Ascending aorta (tissue), 2 donors: ENCODE measurements at places on chromosomes 12 and 14.

- DNase-seq: no peak
Observed at GRCh38 chr12:13085968-13086686, 17.3 kb downstream of the GSG1 start.

- no peak for DNase-seq
Observed at GRCh38 chr12:16086942-16087341, 175.8 kb downstream of the DERA start.

DNA sequence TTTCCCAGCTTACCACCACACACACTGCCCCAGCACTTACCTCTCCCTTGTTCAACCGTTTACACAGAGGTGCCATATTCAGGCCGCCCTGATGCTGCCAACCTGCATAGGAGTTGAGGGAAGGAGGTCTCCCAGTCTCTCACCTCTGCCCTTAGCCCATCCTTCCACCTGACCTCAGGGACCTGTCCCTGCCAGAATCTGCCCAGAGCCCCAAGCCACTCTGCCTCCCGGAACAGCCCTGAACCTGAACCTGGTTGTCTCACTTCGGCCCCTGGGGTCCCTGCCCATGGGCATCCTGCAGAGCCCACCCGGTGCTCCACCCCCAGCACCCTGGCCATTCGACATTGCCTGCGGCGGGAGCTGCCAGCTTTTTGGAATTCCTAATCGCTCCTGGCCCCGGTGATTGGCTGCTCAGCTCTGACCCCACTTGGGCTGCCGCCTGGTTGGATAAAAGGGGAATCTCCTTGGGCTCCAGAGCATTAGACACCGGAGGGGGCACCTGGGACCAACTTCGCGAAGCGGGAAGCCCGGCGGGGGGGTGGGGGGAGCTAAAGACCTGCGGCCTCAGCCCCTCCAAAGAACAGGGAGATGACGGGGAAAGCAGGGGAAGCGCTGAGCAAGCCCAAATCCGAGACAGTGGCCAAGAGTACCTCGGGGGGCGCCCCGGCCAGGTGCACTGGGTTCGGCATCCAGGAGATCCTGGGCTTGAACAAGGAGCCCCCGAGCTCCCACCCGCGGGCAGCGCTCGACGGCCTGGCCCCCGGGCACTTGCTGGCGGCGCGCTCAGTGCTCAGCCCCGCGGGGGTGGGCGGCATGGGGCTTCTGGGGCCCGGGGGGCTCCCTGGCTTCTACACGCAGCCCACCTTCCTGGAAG, at the start of gene VSX2:
Gene VSX2 (plus strand): TSS at position 476 of the 874 bp plus-strand sequence. CDS start 113 bp downstream, at position 589.
- DNase-seq: no peak

DNA sequence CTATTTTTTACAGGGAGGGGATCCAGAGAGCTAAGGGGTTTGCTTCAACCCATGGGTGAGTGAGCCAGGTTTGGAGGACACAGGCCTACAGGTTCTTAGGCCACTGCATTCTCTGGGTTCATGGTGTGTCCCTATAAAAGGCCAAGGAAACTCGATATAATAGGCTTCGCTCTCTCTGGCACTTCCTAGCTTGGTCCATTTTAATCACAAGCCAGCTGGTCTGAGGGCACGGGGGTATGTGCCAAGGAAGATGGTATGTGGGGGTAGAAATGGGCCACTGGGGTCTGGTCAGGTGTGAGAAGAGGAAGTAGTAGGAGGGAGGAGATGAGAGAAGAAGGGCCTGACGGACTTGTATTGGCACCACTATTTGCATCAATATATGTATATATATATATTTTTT, 4.9 kb downstream of the ETV6 start:
- DNase-seq: no peak

GRCh38 chr14:77275041-77275580, 4.1 kb upstream of the NGB start:
- DNase-seq: no peak

DNA sequence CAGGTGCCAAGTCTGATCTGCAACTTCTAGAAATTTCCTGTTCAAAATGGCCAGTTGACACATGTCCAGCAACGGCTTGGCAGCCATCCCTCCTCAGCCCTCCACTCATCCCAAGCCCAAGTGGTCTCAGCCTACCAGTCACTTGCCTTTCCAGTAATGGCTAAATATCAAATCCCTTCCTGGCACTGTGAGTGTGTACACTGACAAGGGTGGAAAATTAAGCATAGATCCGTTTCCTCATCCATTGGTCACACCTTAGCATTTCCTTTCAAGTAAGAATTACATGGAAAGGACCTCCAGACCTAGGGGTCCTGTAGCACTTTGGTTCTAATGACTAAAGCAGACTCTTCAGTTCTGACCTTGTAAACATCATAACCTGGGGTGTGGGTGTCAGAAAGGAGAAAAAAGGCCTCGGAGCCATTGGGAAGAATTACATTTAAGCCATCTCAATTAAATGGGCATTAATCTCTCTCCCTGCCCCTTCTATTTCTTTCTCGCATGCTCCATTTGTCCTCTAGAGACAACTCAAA, 15.4 kb downstream of the LLPH start:
- no peak for DNase-seq

DNA sequence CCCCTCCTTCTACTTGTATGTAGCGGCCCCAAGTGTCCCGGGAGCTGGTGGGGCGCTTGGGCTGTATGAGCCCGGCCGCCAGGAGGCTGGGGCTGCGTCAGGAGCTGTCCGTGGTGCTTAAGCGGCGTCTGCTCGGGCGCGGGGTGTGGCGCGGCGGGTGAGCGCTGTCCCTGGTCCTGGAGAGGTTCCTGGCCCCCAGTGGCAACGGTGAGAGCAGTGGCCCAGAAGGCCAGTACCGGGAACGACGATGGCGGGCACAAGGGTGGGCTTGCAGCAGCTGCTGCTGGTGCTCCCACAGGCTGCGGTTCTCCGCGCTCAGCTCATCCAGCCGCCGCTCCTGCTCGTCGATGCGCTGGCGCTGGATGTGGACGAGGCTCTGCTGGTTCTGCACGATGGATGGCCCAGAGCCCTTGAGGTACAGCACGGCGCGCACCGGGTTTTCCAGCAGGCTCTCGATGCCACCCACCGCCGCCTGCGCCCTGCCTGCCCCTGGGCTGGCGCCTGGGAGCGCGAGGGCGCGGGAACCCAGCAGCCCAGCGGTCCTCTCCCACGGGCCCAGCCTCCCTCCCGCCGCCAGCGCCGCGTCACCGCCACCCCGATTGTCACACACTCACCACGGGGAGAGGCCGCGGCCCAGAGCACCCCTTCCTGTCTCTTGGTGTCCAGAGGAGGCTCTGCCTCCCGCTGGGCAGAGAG, 41.9 kb upstream of the FKBP4 start:
- no peak for DNase-seq

DNA sequence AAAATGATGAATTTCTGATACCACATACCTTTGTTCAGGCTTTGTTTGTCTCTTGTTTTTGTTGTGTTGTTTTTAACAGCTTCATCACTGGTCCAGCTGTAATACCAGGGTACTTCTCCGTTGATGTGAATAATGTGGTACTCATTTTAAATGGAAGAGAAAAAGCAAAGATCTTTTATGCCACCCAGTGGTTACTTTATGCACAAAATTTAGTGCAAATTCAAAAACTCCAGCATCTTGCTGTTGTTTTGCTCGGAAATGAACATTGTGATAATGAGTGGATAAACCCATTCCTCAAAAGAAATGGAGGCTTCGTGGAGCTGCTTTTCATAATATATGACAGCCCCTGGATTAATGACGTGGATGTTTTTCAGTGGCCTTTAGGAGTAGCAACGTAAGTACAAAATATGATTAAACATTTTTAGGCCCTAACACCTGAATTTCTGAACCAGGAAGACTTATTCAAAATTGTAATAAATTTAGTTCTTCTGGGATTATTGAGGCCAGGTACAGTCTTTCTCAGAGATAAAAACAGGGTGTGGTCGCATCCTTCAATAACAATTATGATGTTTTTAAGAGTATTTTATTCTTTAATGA, 22.4 kb downstream of the RXYLT1 start:
- DNase-seq: no peak

GRCh38 chr12:27709212-27709931, 1.3 kb upstream of the MRPS35 start:
- no peak for DNase-seq

DNA sequence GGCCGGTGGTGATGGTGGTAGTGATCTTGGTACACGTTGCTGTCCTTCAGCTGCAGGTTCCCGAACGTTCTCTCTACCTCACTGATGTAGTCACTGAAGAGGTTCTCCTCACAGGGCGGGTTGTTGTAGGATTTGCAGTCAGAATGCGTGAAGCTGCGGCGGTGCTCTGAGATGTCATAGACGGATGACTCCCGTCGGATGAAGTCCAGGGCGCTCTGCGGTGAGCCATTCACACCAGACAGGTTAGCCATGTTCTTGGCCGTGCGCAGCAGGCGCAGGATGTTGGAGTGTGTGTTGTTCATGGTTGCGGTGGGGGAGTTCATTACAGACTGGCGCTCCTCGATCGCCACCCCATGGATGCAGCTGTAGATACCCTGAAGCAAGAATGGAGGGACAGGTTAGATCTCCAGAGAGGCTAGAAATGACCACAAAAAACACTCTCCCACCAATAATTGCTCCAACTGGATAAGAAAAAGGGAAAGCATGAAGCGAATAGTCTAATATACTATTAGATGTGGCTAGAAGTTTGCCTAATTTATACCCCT, 367.8 kb downstream of the EMP1 start:
- DNase-seq: no peak

DNA sequence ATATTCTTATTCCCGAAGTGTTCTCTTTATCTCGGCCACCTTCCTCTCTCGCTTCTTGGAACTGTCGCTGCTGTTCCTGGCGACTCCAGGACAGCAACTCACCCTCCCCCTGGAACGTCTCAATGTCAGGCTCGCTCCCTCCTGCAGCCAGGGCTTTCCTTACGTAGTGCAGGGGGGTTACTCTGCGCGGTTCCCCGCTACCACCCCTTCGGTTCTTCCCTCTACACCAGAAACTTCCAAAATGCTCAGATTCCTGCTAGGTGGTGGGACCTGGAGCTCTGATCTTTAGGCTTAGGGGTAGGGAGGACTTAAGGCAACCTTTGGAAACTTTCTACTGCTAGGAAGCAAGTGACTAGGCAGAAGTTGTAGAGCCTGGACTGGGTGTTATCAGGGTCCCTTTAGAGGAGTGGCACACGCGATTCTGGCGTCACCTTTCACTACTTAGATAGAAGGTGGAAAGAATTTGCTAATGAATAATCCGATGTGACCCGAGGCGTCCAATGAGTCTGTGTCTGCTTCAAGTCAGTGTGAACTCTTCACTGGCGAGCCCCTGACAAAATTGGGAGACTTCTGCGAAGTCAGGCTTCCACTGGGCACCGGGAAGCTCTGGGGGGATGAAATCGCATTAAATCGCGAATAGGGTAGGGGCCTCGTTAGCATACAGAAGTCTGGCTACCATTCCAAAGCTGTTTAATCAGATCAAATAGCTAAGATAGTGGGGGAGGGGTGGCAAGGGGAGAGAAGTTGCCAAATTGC, 900 bp upstream of the DPF3 start:
- no peak for DNase-seq

GRCh38 chr14:99667821-99668220, 16.3 kb upstream of the CYP46A1 start:
- no peak for DNase-seq

GRCh38 chr14:51616724-51617409, 34.8 kb upstream of the FRMD6 start:
- DNase-seq: no peak

GRCh38 chr12:84969226-84969625, 56.6 kb upstream of the SLC6A15 start:
- no peak for DNase-seq

- DNase-seq: no peak
Observed at GRCh38 chr12:27979145-27979544, 6.6 kb upstream of the PTHLH start.

GRCh38 chr14:75025876-75026275, 23.2 kb downstream of the EIF2B2 start:
- no peak for DNase-seq

GRCh38 chr14:103317976-103318580, 16.0 kb upstream of the EIF5 start:
- DNase-seq: no peak

DNA sequence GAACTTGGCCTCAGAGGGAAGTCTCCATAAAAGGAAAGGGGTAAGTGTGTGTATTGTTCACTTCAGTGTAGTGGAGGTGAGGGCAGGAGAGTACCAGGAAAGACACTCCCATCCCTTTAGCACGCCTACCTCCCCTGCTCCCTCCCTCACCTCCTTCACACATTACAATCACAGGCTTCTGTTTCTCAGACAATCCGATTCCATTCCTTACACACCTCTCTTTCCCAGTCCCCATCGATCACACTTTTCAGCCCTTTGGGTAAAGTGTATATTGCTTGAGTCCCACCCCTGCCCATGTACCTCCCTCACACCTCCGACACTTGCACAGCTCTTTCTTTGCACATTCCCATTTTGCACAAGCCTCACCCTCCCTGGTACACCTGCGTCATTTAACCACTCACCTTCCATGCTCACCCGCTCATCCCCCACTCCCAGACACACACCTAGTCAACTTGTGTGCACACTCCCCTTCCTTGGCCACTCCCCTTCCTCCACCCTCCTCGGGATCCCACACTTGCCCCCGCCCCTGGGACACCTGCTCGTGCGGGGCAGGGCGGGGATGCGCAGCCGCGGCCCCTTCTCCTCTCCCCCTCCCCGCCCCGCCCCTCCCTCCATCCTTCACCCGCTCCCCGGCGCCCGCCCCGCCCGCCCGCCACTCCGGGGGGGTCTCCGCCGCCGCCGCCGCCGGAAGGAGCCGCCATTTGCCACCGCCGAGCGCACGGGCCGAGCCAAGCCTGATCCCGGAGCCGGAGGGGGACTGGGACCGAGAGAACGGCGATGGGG, at the start of gene MARCHF9:
Gene MARCHF9 (plus strand): TSS at position 693 of the 783 bp plus-strand sequence. CDS start 426 bp downstream, outside the sequence.
- peak; percentile 80 for DNase-seq

GRCh38 chr12:11805680-11806079, 156.2 kb downstream of the ETV6 start:
- DNase-seq: no peak

DNA sequence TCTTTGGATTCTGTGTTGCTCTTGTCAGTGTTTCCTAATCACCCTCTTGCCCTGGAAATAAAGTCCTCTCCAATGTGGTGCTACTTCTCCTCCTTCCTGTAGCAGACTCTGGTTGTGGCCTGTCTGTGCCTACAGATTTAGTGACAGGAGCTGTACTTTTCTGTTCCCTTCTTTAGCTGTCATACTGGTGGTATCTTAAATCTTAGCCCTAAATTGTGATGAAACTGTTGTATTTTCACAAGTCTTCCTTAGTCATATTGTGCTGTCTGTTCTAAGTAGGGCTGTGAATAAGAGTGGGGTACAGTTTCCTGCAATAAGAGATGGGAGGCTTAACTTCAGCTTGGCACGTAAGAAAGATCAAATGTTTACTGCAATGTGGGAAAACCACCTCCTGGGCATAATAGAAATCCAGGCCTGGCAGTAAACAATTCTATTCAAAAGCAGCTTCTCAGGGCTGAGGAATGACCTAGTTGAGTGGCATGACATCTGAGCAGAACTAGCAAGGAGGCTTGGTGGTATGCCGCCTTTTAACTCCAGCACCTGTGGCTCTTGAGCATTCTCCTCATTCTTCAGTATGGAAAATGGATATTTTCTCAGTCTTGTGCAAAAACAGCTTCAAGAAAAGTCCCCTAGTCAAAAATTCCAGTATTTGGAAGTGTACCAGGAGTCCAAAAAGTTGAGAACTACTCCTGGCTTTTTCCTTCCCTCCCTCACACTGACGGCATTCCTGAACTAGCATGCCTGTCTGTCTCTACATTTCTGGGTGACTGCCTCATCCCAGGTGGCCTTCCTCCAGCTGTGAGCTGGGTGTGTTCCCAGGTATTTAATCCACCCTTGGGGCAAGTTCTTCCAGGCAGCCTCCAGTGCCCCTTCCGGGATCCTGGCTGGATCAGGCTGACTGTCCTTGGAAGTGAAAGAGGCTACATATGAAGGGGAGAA, 19.5 kb downstream of the ANO6 start:
- DNase-seq: no peak

- no peak for DNase-seq
Observed at GRCh38 chr12:121033625-121034349, 5.3 kb downstream of the OASL start.

- DNase-seq: no peak
Observed at GRCh38 chr12:120956579-120957300, 21.6 kb upstream of the HNF1A start.
